ENCODE measurements at places on chromosomes 3 and 15.
A peak's percentile ranks its signal among the peaks of the same experiment; 100 is the strongest.

GRCh38 chr3:122916084-122916483, 111.5 kb downstream of the SEMA5B start:
- DNase-seq: no peak

- peak; percentile 44 for DNase-seq
These were observed 34.1 kb downstream of the ZNF710 start for GRCh38 chr15:90035095-90035839.

DNA sequence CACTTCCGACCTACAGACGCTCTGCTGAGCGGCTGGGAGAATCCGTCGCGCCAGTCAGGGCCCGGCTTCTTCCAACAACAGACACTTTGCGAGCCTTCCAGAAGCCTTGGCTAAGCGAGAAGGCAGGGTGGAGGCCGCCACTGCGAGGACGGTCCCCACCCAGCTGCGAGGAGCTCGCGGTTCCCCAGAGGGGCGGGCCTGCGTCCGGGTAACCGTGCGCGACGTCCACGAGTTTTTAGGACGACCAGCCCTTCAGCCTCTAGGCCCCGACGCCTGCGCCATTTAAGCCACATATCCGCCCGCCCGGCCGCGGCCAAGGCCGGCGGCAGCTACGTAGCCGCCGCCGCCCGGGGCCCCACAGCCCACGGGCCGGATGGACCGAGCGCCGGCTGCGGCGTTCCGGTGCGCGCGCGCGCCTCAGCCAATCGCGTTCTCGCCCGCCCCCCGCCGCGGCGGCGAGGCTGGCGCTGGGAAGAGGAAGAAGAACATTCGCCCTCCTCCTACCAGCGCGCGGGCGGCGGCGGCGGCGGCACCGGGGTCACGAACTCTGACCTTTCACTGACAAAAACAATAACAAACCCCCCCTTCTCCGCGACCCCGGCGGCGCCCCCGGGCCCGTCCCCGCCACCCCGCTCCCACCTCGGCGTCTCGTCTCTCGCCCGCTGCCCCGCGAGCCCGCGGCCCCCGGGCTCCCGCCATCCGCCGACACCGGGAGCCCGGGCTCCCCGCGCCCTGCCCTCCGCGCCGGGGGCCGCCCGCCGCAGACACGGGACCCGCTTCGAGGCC, at the start of gene NR2C2:
Gene NR2C2 (plus strand): TSS at position 484 of the 786 bp plus-strand sequence. CDS start 56,332 bp downstream, outside the sequence.
- peak; percentile 87 for DNase-seq

- DNase-seq: no peak
These were observed 116.1 kb upstream of the PLXND1 start for GRCh38 chr3:129722527-129722926.

DNA sequence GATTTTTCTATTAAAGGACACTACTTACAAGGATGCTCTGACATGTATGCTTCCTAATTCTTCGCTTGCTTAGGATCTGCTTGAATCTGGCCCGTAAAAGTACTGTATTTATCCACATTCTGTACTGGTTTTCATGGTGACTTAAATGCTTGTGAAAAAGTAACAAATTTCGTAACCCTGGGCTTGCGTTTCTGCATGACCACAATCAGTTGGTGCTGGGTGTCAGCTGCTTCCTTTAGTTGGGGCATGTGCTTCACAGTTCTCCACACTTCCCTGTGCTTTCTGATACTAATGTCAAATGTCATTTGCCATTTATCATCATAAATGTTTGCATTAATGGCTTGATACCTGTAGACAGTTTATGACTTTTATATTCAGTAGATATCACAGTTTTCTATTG, 218.4 kb upstream of the MLF1 start:
- no peak for DNase-seq

Measured in Daoy (cell line).